ENCODE measurements at places on chromosomes 11 and 22.

- DNase-seq: no peak
Measured at GRCh38 chr22:37225481-37225880, 13.2 kb upstream of the SSTR3 start.

- DNase-seq: no peak
Measured at GRCh38 chr11:85843929-85844328, 11.3 kb upstream of the CCDC83 start.

GRCh38 chr11:60116996-60117790 is 28.7 kb downstream of the MS4A2 start:
- no peak for DNase-seq

DNA sequence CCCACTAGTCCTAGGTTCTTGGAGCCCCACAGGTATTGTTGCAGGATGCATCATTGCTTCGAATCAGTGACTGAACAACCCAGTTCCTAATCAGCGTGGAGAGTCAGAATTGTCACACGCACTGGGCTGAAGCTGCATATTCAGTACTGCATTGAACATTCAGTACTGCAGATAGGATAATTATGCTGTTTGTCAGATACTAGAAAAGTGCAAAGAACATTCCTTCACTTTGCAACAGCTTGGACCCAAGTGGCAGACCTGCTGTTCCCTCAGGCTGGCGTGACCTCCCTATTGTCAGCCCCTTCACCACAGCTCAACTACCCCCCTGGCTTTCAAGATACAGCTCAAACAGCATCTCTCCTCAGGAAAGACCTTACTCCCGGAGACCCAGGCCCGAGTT is 27.6 kb downstream of the NF2 start:
- DNase-seq: no peak

DNA sequence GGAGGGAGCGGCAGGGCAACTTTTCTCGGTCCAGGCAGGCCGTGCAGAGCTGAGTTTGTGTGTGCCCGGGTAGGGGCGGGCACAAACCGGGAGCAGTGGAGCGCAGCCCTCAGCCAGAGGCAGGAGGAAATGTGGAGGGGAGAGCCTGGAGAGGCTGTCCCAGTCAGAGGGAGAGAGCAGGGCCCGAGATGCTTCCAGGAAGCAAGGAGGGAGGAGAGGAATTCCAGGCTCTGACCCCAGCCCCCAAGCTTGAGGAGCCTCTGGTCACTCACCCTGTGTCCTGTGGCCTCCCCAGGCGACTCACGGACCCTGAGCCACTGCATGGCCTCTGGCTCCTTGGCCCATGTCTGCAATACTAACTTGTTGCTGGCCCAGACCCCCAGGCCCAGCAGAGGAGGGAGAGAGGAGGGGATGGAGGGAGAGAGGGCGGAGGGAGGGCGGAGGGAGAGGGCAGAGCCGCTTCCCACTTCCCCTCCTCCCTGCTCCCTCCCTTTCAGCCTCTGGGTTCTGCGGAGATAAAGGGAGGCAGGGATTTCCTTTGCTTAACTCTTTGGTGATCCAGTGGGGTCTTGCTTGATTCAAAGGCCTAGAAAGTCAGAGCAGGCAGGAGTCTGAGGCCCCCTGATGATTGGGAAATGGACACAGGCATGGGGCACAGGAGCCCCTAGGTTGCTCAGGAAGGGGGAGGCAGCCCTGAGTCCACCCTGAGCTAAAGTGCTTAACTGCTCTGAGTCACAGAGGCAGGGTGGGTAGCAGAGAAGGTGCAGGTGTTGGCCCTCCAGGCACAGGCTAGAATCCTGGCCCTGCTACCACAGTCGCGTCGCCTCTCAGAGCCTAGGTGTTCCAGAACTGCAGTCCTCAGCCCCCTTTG is at the start of gene C1QTNF6:
Gene C1QTNF6 (minus strand): TSS at position 357 of the 871 bp plus-strand sequence. CDS start 34 bp downstream, at position 323.
- DNase-seq: no peak

GRCh38 chr11:13149991-13150390 is 127.6 kb upstream of the BMAL1 start:
- DNase-seq: no peak

DNA sequence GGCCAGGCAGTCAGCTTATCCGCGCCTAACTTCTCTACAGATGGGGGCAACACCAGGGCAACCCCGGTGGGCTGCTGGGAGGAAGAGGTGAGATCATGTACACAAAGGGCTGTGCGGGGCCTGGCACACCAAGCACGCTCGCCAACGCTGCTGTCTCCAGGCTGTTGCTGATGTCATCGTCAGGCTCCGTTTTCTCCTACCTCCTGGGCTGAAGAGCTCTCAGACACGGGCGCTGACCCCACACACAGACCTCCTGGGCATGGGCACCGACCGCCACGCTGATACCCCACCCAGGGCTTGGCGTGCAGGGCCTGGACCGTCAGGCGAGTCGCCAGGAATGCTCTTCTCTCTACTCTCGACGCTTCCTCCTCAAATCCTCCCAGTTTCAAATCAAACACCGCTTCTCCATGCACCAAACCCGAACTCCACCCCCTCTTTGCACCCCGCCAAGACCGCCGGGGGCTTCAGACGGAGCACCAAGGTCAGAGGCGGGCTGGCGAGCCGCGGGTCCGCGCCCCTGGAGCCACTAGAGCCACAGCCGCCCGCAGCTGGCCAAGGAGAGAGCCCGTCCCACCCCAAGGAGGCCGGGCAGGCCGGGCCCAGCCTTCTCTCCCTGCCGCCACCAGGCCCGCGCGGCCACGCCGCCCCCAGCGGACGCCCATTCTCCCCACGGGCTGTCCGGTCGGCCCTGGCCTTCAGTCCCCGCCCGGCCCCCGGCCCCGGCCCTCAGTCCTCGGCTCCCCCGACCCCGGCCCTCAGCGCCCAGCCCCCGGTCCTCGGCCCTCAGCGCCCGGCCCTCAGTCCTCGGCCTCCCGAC is 772 bp downstream of the SBF1 start:
- peak; percentile 20 for DNase-seq

- DNase-seq: no peak
Measured at GRCh38 chr11:72767203-72768062, 15.2 kb upstream of the ARAP1 start.

DNA sequence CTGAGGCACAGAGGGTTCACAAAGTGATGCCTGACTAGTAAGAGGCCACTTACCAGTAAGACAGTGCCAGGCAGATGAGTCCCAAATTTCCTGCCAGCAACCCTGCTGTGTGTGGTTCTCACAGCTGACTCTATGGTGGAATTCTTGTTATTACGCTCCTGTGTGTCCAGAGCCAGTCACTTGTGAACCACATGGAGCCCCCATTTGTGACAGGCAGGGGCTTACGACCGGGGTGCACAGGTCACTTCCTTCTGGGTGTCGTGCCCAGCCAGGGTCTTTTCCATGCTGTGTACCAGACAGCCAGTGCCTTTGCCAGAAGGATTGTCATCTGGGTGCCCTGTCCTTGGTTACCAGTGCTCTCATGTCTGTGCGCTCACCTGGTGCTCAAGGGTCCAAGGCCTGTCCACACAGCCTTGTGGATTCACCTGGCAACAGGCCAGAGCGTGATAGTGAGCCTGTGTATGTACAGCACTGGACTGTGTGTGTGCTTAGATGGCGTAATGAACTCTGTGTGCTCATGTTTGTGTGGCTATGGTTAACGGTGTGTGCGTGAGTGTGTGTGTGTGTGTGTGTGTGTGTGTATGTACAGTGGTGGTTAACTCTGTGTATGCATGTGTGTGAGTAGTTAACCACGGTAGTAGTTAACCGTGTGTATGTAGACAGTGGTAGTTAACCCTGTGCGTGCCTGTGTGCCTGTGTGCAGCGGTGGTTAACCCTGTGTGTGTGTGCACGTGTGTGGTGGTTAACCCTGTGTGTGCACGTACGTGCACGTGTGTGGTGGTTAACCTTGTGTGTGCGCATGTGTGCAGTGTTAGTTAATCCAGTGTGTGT is 18.6 kb downstream of the GRAMD4 start:
- DNase-seq: no peak

DNA sequence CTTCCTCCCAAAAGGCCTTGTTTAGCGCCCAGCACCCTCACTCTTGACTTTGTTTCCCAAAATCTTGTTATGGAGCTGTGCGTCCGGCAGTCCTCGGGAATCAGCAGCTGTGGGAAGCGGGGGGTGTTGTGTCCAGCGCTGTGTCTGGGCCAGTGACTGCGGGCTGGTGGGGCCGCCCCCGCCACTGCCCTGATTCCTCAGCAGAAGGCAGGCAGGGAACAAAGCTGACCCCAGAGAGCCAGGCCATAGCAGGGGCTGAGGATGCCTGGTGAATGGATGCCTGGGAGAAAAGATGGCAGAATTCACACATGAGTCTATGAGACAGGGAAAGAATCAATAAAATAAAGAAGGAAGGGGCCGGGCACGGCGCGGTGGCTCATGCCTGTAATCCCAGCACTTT is 2.5 kb downstream of the APOBEC3C start:
- DNase-seq: no peak

DNA sequence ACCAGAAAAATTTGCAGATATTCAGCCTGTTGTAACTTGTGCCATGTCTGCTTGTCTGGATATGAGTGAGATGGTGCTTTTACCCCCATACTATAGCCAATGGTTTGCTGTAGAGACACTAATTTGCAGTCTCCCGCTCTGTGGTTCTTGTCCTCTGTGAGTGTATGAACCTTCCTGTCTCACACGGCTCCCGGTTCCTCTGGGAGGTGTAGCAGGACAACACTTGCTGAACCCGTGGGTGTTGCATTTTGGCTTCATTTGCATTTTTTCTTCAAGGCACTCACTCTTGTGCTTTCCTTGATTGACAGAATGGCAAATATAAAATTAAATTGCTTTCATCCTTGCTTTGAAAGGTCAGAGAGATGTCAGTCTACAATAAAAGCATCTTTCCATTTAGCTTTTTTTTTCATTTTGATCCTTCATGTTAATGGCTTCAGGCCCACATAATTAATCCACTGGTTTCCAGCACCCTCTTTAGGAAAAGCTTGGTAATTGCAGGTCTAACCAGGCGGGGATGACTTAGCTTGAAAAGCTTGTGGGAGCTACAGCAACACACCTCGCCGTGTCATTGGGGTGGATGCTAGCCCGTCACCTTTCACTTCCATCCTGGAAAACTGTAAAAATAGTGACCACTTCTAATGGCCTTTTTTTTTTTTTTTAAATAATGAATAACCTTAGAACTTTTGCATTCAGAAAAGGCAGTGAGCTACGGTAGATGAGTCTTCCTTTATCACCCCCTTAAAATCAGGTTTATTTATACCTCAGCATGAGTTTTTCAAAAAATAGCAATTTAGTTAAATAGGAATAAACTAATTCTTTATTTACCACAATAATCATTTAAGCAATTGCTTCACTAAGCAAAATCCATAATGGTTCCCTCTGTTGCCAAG is 27.4 kb upstream of the ST14 start:
- peak; percentile 37 for DNase-seq

- no peak for DNase-seq
Measured at GRCh38 chr11:86570020-86570419, 102.4 kb downstream of the ME3 start.

DNA sequence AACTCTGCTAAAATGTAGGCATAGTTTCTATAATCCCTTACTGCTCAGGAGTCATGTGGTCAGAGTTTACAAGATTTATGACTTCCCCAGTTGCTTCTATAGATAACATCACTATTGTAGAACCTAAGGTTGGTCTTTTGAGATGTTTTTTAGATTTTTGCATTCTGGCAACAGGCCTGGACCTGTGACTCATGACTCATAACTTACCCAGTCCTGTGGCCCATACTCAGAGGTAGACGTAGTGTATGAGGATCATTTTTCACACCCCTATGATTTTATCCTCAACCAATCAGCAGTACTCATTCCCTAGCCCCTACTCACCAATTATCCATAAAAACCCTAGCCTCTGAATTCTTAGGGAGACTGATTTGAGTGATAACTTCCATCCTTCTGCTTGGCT is 384.4 kb upstream of the DDI1 start:
- DNase-seq: no peak

DNA sequence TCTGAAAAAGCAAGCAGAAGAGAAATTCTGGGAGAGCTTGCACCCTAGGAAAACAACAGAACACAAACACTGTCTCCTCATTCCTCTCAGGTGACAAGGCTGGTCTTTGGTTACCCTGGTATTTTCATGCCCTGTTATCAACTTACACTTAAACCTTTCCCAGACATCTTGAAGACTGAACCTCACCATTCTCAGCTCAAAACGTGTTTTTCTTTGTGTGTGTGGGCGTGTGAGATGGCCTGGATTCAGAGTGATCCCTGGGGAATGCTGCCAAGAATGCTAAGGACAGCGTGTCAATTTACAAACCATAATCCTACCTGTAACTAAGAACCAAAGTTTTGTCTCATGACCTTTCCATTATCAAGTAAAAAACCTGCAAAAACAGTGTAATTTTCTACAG is 33.3 kb downstream of the ELF5 start:
- no peak for DNase-seq

- no peak for DNase-seq
Measured at GRCh38 chr11:46335890-46336562, 11.2 kb upstream of the DGKZ start.

GRCh38 chr11:86577644-86578636 is 94.5 kb downstream of the ME3 start:
- DNase-seq: peak; percentile 38

- no peak for DNase-seq
Measured at GRCh38 chr22:29055192-29055830, 6.3 kb downstream of the C22orf31 start.

GRCh38 chr11:125418396-125418795 is 77.7 kb downstream of the FEZ1 start:
- DNase-seq: no peak

GRCh38 chr11:46267930-46268329 is 9.5 kb upstream of the CREB3L1 start:
- DNase-seq: no peak

GRCh38 chr11:88307749-88308425 is 29.6 kb downstream of the CTSC start:
- no peak for DNase-seq

GRCh38 chr22:41830174-41830573 is 2.7 kb upstream of the SREBF2 start:
- no peak for DNase-seq

GRCh38 chr11:4190098-4190497 is 95.5 kb downstream of the RRM1 start:
- DNase-seq: no peak

GRCh38 chr11:66768818-66769217 is 39.8 kb upstream of the SPTBN2 start:
- no peak for DNase-seq

GRCh38 chr11:47980088-47980906 is at the start of gene PTPRJ:
PTPRJ (plus strand) TSS chr11:47980559; CDS start chr11:47980913, 354 bp downstream.
- DNase-seq: no peak

- no peak for DNase-seq
Measured at GRCh38 chr22:20823264-20823663, 35.3 kb downstream of the PI4KA start.

DNA sequence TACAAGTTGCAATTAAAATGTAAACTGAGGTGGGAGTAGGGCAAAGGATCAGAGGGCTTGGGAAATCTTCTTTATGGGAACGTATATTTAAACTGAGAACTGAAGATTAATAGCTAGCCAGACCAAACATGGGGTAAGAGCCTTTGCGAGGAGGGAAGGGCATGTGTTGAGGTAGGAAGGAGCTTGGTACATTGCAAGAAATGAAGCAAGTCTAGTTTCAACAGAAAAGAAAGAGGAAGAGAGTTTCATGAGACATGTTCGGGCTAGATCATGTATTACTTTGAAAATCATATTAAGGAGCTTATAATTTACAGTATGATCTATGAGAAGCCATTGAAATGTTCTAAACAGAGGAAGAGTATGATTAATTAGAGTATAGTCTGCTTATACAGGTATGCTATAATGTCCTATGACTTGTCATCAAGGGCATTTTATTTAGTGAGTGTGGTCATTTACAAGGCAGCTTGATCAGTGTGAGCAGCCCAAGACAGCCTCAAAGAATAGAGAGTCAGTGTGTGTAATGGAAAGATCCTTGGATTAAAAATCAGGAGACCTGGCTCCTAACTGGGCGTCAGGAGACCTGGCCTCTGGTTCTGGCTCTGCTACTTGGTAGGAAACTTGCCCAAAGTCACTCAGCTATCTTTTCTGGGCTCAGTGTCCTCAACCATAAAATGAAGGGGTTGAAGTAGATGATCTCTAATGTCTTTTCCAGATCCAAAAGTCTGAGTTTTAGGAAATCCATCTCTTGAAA is 10.9 kb downstream of the GAS2 start:
- DNase-seq: no peak
